ENCODE measurements at places on chromosomes 1 and 21. TPM values are rescaled to one million over a fixed set of nuclear protein-coding genes. Genes with fewer than 3 reads are reported as not detected.

Gene CAPN8
- not detected for total RNA-seq

Gene TTC24
- 18.7 TPM for total RNA-seq

Gene C1orf174
- 51.0 TPM for total RNA-seq

Gene RNU1-2
- 961 TPM for total RNA-seq

Gene MROH9
- total RNA-seq: not detected

Gene GCSAML
- total RNA-seq: 3.1 TPM

Gene APCS
- total RNA-seq: not detected

Gene ZNF648
- total RNA-seq: not detected

Gene AMY1B
- not detected for total RNA-seq

Gene CD247
- total RNA-seq: 166 TPM

Gene ILDR2
- 6.6 TPM for total RNA-seq

DNA sequence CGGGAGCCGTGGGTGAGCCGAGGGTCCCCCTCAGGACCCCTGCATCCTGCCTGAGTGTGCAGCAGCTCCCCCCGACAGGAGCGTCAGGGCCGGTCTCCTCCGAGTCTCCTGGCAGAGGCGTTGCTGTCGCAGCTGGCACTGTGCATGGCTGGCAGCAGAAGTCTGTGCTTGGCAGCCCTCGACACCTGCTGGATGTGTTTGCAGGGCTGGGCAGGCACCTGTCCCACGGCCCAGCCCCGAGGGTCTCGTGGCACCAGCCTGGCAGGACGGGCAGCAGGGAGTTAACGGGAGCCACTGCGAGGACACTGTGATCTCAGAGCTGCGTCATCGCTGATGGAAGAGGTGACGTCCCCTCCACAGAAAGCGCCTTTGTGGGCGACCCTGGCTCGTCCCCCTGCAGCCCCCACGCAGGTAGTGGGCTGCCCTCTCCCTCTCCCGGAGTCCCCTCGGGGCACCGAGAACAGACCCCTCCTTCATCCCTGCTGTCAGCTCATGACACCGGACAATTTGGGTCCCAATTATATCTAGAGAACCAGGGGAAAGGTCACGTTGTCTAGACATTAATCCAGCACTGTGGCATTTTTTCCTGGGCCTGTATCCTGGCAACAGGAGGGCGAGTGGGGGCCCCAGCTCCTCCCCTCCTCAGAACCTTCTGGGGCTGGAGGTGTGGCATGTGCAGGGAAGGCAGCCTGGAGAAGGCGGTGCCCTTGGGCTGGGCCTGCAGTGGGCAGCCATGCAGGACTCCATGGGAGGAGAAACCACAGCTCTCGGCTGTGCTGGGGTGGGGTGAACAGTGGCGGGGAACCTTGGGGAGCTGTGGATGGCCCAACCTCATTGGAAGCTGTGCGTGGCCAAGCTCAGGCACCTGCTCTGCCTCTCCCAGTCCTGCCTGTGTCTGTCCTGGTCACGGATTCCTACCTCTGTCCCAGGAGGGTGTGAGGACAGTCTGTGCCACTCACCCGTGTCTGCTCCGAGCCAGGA is 15.4 kb downstream of the COL18A1 start:
- H3K36me3 ChIP-seq: no peaks in the 10 kb centered on the region
- no peak for DNase-seq
- H3K27me3 ChIP-seq: no peaks in the 10 kb centered on the region
- no peaks in the 10 kb centered on the region for H3K4me1 ChIP-seq

DNA sequence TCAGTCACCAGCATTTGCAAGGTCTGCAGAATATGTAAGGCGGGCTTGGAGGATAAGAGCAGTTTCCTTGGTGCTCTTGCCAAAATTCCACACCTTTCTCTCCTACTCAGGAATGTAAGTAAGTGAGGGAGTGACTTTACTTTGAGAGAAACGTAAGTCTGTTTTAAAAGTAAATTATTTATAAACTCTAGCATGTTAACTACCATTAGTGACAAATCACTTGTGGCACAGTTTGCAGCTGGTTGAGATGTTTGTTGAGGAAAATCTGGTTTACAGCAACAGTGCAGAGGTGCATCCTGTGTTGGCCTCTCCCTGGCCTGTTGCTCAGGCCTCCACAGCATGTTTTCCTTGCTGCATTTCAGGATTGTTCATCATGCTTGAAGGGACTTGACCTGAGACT is 8.5 kb downstream of the CGN start:
- H3K4me1 ChIP-seq: no peaks in the 10 kb centered on the region
- H3K36me3 ChIP-seq: no peaks in the 10 kb centered on the region
- no peak overlapping the region for H3K4me3 ChIP-seq
- H3K27me3 ChIP-seq: no peaks in the 10 kb centered on the region
- no peak overlapping the region for H3K27ac ChIP-seq

DNA sequence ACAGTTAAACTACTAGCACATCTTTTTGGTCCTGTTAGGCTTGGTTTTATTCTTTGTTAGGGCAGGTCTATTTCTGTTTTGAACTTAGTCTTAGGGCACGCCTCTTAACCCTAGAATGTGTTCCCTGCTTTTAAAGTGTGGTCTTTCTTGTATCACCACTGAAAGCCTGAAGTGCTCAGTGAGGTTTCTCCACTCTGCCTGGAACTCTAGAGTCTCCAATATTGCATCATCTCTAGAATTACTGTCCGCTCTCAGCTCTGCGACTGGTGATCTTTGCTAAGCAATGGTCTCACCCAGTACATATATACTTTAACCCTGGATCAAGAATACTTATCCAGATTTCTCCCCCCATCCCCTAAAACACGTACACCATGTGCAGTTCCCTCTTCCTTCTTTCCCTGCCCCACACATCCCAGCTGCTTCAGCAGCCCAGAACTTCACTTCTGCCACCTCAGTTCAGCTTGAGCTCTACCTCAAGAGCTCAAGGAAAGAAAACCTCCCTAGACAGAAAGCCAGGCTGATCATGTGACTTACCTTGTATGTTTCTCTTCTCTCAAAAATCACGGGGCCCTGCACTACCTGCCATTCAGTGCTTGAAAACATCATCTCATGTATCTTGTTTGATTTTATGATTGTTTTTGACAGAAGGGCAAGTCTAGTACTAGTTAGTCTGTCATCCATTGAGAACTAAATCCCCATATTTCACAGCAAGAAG is 59.9 kb downstream of the TENT5C start:
- H3K27me3 ChIP-seq: peaks cover 42% of the 10 kb centered on the region
- H3K4me1 ChIP-seq: peaks cover 51% of the 10 kb centered on the region
- peaks cover 22% of the 10 kb centered on the region for H3K36me3 ChIP-seq
- H3K27ac ChIP-seq: peak overlapping the region; percentile 60
- no peak overlapping the region for H3K4me3 ChIP-seq
- DNase-seq: no peak

- no peak overlapping the region for H3K27ac ChIP-seq
- no peaks in the 10 kb centered on the region for H3K36me3 ChIP-seq
- no peak overlapping the region for H3K4me3 ChIP-seq
- DNase-seq: no peak
- H3K27me3 ChIP-seq: no peaks in the 10 kb centered on the region
These were observed 393.1 kb downstream of the BRINP3 start for GRCh38 chr1:190084552-190084951.

- no peak overlapping the region for H3K27ac ChIP-seq
- H3K4me3 ChIP-seq: no peak overlapping the region
- H3K27me3 ChIP-seq: peaks cover 3% of the 10 kb centered on the region
- no peak for DNase-seq
- no peaks in the 10 kb centered on the region for H3K4me1 ChIP-seq
These were observed 932 bp upstream of the FCRLA start for GRCh38 chr1:161706113-161706481.

DNA sequence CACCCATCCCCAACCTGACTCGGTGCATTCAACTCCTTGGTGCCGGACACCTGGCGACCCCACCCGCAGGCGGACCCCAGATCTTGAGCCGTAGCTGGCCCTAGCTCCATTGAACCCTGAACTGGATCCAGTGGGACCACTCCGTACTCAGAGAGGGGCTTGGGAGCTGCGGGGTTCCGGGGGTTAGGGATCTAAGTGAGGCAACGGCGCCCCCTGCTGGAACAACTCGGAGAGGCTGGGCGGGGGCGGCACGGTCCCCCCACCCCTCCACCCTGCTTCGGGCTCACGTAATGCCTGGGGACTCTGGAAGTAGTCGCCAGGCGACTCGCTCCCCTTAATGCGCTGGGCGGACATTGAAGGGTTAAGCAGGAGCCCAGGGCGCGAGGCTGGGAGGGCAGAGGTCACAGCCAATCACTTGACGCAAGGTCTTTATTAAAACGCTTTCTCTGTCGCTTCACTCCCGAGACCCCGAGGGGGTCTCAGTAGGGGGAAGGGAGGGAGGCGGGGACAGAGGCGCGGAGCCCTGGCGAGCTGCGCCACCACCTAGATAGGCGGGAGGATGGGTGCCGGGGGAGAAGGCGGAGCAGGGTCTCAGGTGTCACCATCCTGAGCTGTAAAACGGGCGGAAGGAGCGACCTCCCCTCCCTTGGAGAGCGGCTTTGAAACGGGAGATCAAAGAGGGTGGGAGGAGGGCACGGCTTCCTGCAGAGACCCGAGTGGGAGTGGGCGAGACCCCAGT is 704 bp upstream of the CRABP2 start:
- peak overlapping the region; percentile 76 for H3K4me3 ChIP-seq
- peaks cover 25% of the 10 kb centered on the region for H3K4me1 ChIP-seq
- H3K27ac ChIP-seq: peak overlapping the region; percentile 54
- peak; percentile 72 for DNase-seq
- peaks cover 29% of the 10 kb centered on the region for H3K27me3 ChIP-seq

DNA sequence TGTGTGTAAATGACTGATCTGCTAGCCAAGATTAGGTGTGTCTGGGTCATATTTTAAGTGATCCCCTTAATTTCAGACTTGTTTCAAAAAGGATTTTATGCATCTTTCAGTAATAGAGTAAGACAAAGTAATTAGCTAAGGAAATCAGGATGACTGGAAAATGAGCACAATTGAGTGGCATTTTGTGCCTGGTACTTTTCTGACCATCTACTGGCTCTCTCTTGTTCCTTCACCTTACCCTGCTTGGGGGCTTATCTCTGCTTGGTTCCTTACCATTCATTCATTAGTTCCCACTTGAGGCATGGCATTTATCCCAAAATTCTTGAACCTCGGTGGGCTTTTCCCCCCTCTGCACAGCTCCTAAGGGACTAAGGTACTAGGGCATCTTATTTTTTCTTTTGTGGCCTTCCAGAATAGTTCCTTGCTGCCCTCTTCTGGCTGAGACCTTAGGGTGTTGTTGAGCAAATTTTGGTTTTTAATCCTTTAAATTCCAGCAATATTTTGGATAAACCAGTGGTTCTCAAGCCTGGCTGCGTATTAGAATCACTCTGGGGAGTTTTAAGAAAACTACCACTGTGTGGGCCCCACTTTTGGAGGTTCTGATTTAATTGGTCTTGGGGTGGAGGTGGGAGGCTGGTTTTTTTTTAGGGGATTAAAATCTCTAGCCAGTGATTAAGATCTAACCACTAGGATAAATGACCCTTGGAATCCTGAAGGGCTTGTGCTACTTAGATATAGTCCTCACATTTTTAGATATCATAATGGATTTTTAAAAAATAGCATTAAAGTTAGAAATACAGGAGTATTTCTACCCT is 50.8 kb downstream of the HS2ST1 start:
- H3K4me1 ChIP-seq: no peaks in the 10 kb centered on the region
- no peaks in the 10 kb centered on the region for H3K27me3 ChIP-seq
- H3K4me3 ChIP-seq: no peak overlapping the region
- H3K36me3 ChIP-seq: peaks cover 4% of the 10 kb centered on the region
- no peak overlapping the region for H3K27ac ChIP-seq

GRCh38 chr1:206715552-206716158 is 30.9 kb downstream of the MAPKAPK2 start:
- H3K4me1 ChIP-seq: peaks cover 59% of the 10 kb centered on the region
- H3K36me3 ChIP-seq: peaks cover 7% of the 10 kb centered on the region
- DNase-seq: no peak

- H3K27ac ChIP-seq: no peak overlapping the region
- no peaks in the 10 kb centered on the region for H3K36me3 ChIP-seq
- no peak overlapping the region for H3K4me3 ChIP-seq
- H3K27me3 ChIP-seq: no peaks in the 10 kb centered on the region
- no peaks in the 10 kb centered on the region for H3K4me1 ChIP-seq
- DNase-seq: no peak
These were observed 14.5 kb downstream of the ASAP3 start for GRCh38 chr1:23469372-23469982.

DNA sequence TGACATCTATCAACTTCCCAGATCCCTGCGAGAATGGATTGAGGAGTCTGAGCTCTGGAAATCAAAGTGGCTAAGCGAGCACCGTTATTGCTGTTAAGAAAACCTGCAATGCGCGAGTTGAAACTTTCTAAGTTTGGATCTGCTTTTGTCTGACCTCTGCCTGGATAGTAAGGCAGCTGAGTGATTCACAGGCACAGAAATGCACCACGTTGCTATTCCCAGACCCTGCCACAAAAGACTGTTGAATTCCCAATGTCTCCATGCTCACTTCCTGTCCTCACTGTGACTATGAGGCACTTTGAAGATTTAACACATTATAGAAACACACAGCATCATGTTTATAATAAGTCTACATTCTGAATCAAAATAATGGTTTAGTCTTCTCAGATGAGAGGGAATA is 27.1 kb upstream of the CNIH3 start:
- H3K4me1 ChIP-seq: peaks cover 2% of the 10 kb centered on the region
- no peak overlapping the region for H3K4me3 ChIP-seq
- no peaks in the 10 kb centered on the region for H3K27me3 ChIP-seq
- no peak for DNase-seq

DNA sequence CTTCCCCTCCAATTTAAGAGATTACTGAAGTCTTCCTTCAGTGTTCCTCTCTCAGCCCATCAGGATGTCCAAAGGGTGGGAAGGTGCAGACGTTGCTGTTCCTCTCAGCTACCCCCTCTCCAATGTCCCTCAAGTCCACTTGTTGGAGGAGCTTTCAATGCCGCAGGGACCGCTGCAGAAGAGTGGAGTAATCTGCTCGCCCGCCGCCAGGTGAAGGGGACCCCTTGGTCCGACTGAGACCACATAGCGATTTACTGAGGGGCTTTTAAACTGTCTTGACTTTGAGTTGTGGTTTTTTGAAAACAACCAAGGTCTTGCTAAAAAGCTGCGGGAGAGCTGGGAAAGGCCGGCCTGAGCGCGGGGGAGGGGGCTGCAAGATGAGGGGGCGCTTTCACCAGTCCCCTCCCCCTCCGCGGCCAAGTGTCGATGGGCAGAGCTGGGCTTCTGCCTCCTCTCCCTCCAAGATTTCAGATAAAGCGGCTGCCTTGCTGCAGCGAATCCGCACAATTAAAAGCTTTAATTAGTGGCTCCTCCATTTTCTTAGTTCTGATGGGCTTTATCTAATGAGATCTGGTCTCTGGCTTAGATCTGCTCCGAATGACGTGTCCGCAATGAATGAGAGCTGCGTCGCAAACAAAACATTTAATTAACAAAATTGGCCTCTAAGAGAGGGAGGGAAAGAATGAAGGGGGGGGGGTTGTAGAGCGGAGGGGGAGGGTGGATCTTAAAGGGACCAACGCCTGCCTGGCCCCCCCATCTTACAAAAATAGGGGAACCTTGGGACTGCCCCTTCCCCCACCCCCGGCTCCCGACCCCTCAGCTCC is 5.9 kb downstream of the LMO4 start:
- H3K27ac ChIP-seq: peak overlapping the region; percentile 97
- H3K4me3 ChIP-seq: peak overlapping the region; percentile 85
- H3K36me3 ChIP-seq: peaks cover 33% of the 10 kb centered on the region
- H3K27me3 ChIP-seq: no peaks in the 10 kb centered on the region
- peak; percentile 2 for DNase-seq

GRCh38 chr21:22343303-22343702 is 1345.1 kb downstream of the NCAM2 start:
- H3K27ac ChIP-seq: no peak overlapping the region
- no peaks in the 10 kb centered on the region for H3K36me3 ChIP-seq
- DNase-seq: no peak
- no peak overlapping the region for H3K4me3 ChIP-seq
- H3K27me3 ChIP-seq: no peaks in the 10 kb centered on the region
- H3K4me1 ChIP-seq: peaks cover 3% of the 10 kb centered on the region

- no peaks in the 10 kb centered on the region for H3K36me3 ChIP-seq
- DNase-seq: no peak
- peaks cover 12% of the 10 kb centered on the region for H3K4me1 ChIP-seq
- no peak overlapping the region for H3K27ac ChIP-seq
- H3K27me3 ChIP-seq: no peaks in the 10 kb centered on the region
These were observed 18.1 kb downstream of the CNR2 start for GRCh38 chr1:23895082-23895481.
